Cerebellum (tissue), 4 donors: ENCODE measurements at places on chromosomes 1 and 21. TPM values are rescaled to one million over a fixed set of nuclear protein-coding genes. Genes with fewer than 3 reads are reported as not detected.

- DNase-seq = no peak
Measured at GRCh38 chr1:226520640-226521355, 27.8 kb upstream of the STUM start.

CCDC27 gene
- total RNA-seq = not detected

LCK gene
- total RNA-seq = 0.64 TPM

- DNase-seq = no peak
Measured at GRCh38 chr1:78760858-78761257, 111.2 kb downstream of the IFI44 start.

CLSTN1 gene
- 94.4 TPM for total RNA-seq

TBCE gene
- total RNA-seq = 39.1 TPM

DNA sequence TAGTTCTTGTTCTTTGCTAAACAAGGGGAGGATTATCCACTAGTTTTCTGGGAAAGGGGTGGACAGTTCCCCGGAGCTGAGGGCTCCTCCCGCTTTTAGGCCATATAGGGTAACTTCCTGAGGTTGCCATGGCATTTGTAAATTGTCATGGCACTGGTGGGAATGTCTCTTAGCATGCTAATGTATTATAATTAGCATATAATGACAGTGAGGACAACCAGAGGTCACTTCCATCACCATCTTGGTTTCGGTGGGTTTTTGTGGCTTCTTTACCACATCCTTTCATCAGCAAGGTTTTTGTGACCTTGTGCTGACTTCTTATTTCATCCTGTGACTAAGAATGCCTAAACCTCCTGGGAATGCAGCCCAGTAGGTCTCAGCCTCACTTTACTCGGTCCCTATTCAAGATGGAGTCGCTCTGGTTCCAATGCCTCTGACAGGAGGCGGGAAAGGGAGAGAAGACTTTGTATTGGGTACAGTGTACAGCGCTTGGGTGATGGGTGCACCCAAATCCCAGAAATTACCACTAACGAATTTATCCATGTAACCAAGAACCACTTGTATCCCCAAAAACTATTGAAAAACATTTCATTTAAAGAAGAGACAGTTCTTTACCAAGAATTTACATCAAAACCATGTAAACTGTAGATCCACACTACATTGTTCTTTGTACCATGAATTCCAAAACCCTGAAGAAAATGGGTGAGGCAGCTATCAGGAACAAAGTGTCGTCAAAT is 8.7 kb upstream of the SLC2A5 start:
- no peak for DNase-seq

- no peak for DNase-seq
Measured at GRCh38 chr21:31457675-31458074, 113.6 kb upstream of the TIAM1 start.

- no peak for DNase-seq
Measured at GRCh38 chr1:87030740-87031690, 116.6 kb downstream of the HS2ST1 start.

- peak; percentile 69 for DNase-seq
Measured at GRCh38 chr1:59976194-59977074, 49.9 kb upstream of the CYP2J2 start.

PPFIA4 gene
- 47.6 TPM for total RNA-seq

- no peak for DNase-seq
Measured at GRCh38 chr1:92921031-92922023, 39.9 kb downstream of the DIPK1A start.

LRRC3 gene
- 6.4 TPM for total RNA-seq

GRCh38 chr21:33162436-33162951 is 67.2 kb upstream of the IFNAR2 start:
- DNase-seq = peak; percentile 77

DNA sequence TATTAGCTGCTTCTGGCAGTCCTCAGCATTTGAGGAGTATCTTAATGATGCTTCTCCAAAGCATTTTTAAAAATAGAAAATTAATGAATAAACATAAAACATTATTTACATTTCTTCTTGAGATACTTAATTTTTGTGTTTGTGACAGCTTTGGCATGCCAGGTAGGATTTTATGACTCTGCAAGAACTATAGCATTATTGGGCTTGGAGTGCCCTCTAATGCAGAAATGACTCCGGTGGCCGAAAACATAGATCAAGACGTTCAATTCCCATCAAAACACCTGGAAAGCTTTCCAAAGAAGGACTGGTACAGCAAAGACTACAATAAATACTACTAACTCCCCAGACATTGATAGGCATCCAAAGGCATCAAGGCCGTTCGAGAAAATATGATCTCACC is 366.4 kb upstream of the CXADR start:
- DNase-seq = no peak

SPRR3 gene
- not detected for total RNA-seq

- DNase-seq = no peak
Measured at GRCh38 chr1:44545961-44546360, 128.3 kb downstream of the TMEM53 start.

- DNase-seq = peak; percentile 25
Measured at GRCh38 chr21:42845296-42845965, 33.9 kb downstream of the WDR4 start.

TSSK3 gene
- total RNA-seq = 1.8 TPM
